NCI-H510A (cell line): ENCODE measurements at places on chromosomes 4 and X.
A peak's percentile ranks its signal among the peaks of the same experiment; 100 is the strongest.

DNA sequence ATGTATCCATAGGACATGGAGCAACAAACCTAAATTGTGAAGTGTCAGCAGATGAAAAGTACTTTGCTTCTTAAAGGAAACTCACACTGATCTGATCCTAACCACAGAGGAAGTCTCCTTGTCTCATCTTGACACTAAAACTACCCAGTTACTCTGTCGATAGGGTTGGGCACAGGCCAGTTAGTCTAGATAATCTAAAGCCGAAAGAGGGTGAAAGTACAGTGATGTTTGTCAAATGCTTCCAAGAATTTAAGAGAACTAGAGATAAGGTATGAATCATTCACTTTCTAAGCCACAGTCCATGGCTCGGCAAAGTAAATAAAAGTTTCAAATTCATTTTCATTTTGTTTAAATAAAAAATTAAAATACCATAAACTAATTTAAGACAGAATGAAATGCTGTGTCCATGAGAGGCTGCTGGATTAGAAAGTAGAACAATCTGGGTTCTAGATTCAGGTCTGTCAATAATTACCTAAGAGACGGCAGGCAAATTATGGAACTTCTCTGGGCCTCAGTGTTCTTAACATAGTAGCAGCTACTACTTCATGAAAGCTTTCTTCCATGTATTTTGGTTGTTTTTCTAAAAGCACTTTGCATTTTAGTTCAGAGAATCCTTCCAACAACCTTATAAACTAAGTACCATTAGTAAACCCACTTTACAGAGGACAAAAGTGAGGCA is 176.7 kb downstream of the LDB2 start:
- DNase-seq: no peak

DNA sequence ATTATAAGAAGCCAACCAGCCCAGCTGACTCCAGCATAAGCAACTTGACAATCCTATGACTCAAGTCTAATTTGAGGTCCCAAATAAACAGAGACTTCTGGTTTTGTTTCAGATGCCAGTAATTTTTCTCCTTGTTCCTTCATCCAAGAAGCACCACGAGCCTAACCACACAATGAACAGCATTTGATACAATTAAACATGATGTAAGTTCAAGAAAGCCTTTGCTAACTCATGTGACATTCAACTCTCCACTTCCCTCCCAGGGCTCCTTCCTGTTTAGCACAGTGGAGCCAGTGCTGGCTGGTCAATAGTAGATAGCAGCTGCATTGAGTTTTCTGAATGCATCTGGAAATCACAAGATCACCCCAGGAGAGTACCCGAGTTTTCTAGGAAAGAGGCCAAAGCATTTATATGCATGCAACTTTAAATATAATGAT is 206.3 kb downstream of the ARHGAP24 start:
- DNase-seq: no peak

- DNase-seq: no peak
These were observed 9.2 kb downstream of the AREG start for GRCh38 chr4:74453829-74454742.

DNA sequence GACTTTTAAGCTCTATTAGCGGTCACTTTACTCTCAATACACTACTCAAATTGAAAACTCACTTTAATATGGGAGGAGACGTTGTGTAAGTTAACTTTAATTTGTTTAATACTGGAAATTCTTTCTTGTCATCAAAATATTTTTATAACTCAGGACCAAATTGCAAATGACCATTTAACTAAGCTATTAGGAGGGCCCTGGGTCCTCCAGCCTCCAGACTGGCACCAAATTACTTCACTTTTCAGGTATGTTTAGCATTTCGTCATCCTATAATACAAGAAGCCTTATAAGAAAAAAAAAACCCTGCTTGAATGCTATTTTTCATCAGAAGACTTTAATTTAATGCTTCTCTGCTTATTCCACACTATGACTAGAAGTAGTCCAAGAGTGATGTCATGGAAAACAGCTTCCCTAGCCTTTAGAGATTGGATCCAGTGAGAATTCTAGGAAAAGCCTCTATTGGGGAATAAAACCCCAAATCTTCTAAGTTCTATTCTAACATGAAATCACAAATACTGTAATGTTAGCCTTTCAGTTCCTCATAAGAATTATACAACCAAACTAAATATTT is 6.6 kb downstream of the KLHL15 start:
- no peak for DNase-seq

DNA sequence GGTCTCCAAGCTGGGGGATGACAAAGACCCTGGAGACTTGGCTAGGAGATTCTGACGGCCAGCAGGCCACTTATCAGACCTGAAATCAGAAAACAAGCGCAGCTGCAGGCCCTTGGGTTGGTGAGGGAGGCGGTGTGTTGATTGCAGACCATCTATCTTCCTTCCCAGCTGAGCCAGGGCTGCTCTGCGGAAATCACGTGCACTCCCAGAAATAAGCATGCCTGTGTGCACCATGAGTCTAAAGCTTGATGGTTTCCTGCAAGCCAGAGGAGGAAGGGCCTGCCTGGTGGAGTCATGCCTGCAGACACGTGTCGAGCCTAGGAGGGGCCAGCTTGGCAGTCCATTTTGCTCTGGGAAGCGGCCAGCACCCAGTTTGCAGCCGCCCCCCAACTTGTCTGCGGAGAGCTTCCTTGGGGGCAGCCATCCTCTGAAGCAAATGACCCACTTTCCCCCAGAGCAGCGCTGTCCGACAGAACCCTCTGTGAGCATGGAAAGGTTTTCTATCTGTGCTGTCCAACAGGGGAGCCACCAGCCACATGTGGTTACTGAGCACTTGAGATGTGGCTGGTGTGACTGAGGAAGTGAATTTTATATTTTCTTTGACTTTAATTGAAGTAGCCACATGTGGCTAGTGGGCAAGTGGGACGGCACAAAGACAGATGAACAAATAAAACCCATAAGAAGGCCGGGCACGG is 175.7 kb upstream of the BCOR start:
- DNase-seq: no peak

DNA sequence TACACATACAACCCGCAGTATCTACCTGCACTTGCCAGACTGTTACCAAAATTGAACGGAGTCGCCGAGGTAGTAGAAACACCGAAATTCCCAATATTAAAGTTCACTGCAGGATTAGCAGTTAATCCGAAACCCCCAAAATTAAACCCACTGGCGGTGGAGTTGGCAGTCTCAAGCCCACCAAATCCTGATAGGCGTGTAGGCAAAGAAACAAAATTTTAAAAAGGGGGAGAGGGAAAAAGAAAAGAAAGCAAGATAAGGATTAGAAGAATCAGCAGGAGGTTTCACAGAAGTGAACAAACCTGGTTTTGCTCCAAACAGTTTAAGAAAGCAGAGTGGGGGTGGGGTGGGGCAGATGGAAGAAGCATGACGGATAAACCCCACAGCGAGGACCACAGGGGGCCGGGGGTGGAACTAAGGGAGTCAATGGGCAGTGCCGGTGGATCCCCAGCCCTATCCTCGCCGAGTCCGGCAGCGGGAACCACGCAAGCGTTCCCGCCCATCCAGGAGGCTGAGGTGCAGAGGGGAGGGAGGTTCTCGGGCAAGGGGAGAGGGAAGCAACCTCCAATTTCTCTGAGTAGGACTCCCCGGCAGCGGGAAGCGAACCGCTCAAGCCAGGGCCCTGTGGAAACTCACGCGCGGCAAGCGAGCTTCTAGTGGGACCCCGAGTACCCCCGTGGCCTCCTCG is 599 bp downstream of the NUP54 start:
- DNase-seq: peak; percentile 80

- no peak for DNase-seq
These were observed 69.1 kb upstream of the HPGD start for GRCh38 chr4:174591243-174592021.

DNA sequence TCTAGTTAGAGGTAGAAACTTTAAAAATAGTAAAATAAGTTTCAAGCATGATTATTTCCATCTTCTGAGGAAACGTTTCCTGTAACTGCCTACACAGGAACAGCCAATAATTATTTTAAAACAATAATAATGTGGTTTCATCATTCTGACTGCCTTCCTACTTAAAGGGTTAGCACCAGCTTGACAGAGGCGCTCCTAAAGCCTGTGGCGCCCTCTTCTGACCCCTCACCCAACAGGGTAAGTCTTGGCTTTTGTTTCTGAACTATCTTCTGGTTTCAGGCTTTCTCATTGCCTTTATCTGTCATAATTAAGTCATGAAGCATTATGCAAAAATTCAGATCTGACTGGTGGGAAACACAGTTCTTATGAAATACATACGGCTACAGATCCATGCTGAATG is 96.7 kb downstream of the ITM2A start:
- no peak for DNase-seq

DNA sequence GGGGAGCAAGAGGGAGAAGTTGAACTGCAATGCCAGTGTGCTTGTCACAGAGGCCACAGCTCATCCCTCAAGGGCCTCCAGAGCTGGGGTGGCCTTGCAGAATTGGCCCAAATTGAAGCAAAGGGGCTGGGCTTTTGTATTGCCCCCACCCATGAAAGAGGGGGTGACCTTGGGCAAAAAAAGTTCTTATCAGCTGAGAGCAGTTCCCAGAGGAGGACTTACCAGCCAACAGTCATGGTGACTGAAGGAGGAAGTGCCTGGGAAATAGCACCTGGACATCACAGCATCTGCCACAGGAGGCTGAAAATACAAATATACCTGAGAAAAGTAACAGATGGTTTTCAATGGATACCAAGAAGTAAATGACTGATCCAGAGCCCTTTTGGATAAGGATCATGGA is 262.4 kb downstream of the MID1IP1 start:
- DNase-seq: no peak

- no peak for DNase-seq
These were observed 37.4 kb downstream of the CCNG2 start for GRCh38 chr4:77194366-77194765.

GRCh38 chr4:76969941-76970529 is 20.5 kb downstream of the SEPTIN11 start:
- no peak for DNase-seq

GRCh38 chr4:28350485-28350884 is 1489.8 kb downstream of the STIM2 start:
- no peak for DNase-seq

- DNase-seq: no peak
These were observed 1976.7 kb upstream of the ADGRL3 start for GRCh38 chr4:59223292-59223941.

DNA sequence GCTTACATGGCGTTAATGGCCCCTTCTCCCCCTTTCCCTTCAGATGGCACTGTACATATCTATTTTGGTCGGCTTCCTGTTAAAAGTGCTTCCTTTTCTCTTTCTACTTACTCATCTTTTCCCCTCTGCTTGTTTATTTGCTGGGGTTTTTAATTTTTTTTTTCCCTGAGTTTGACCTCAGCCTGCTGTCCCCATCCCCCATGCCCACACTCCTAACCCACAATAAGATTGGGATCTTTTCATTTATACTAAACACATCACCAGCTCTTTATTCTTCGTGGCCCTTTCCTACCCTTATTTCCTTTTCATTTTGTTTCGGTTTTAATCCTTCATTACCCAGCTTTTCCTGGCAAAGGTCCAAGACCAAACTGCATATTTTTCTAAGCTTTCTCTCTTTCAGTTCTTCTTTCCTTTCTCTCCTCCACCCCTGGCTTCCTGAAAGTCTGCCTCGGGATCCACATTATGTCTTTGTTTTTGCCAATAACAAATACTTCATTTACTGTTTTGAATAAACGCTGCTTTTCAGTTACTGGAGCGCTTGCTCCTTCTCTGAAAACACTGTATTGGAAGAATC is 152.0 kb upstream of the USP9X start:
- DNase-seq: no peak

GRCh38 chrX:13365161-13365560 is 45.3 kb upstream of the ATXN3L start:
- peak; percentile 20 for DNase-seq

DNA sequence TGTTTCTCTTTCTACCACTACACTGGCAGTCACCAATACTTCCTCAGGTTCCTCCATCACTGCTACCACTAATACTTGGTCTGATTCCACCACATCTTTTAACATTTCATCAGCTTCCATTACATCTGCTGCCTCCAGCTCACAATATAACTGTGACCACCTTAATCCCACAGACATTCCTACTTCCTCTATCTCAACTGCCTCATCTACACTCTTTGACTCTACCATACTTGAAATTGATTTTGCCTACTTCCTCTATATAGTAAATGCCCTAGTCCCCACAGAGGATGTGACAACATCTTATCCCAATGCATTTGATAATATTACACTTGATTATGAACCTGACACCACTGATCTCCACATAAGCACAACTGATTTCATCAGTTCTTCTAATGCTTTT is 29.0 kb downstream of the OPRPN start:
- no peak for DNase-seq

DNA sequence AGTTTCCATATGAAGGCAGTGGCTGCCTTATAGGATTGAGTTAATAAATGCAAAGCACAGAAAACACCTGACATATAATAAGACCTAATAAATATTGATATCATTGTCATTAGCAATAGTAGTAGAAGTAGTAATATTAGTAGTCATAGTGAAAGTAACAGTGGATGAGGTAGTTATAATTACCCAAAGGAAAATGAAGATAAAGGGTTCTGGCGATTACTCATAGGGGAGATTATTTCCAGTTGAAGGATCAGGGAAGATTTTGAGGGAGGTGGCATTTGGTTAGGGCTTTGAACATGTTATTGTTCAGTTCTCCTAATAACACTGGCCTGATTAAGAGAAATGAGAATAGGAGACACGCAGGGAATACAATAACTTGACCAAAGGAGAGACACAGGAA is 131.9 kb upstream of the GPRIN3 start:
- no peak for DNase-seq

DNA sequence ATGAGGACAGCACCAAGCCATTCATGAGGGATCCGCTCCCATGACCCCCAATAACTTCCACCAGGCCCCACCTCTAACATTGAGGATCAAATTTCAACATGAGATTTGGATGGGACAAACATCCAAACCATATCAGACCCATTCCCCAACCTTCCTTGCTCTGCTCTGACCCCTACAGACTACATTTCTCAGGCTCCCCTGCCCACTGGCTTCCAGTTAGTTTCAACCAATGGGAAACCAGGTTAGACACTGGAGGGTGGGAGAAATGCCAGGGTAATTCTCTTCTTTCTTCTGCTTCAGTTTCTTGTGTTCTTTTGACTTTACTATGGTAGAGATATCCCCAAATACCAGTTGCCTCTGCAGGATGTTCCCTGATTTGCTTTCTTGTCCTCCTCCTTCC is 125.7 kb downstream of the CLCN4 start:
- DNase-seq: no peak

DNA sequence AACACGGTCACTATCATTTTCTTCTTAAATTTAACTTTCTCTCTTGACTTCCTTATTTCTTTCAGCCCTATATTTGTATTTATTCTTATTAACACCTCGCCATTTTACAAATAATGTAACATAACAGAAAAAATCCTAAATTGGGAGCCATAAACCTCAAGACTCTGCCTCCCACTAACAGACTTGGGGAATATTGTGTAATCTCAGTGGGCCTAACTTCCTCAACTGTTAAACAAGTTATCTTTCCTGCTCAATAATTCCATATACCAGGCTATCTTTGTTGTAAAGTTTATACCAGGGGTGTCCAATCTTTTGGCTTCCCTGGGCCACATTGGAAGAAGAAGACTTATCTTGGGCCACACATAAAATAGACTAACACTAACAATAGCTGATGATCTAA is 26.2 kb downstream of the PRSS12 start:
- no peak for DNase-seq
